ENCODE measurements at places on chromosomes 12 and 14.
A peak's percentile ranks its signal among the peaks of the same experiment; 100 is the strongest.

- DNase-seq: no peak
These were observed 4.5 kb upstream of the MAGOHB start for GRCh38 chr12:10617863-10618262.

GRCh38 chr12:93563807-93564538 lies 8.5 kb upstream of the SOCS2 start:
- DNase-seq: no peak

DNA sequence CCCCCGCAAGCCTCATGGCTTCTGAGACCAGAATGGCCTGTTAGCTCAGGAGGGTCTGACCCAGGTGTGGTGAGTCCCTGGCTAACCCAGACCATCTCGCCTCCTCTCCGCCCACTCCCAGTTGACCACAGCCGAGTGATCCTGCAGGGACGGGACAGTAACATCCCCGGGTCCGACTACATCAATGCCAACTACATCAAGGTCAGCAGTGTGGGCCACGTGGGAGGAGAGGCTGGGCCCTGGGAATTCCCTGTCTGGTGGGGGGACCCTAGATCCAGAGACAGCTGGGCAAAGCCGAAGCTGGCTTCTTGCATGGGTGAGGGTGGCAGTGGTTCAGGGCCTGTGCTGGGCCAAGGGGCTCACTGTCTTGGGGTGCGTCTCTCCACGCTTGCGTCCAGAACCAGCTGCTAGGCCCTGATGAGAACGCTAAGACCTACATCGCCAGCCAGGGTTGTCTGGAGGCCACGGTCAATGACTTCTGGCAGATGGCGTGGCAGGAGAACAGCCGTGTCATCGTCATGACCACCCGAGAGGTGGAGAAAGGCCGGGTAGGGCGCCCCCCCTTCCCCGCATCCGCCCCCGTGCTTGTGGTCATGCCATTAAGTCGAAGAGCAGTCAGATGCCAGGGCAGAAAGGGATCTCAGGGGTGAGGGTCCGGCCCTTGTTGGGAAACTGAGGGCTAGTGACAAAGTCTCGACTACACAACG lies 5.0 kb downstream of the PTPN6 start:
- DNase-seq: no peak

- no peak for DNase-seq
These were observed 543.2 kb upstream of the TBX3 start for GRCh38 chr12:115227137-115227615.

DNA sequence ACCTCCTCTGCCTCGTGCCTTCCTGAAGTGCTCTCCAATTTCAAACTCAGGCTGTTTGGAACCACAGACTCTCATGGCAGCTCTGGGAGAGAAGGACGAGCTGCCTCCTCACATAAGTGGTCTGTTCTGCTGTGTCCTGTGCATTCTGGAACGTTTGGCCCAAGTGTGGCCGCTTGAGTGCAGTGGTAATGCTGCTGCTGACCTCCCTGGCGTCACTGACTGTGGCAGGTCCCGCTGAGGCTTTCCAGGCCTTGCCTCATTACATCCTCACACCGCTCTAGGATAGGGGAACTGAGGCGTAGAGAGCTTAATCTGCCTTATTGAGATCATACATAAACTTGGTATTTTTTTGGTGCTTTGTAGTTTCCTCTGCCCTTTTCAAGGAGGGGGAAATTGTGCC lies 14.2 kb downstream of the CCDC92 start:
- no peak for DNase-seq

DNA sequence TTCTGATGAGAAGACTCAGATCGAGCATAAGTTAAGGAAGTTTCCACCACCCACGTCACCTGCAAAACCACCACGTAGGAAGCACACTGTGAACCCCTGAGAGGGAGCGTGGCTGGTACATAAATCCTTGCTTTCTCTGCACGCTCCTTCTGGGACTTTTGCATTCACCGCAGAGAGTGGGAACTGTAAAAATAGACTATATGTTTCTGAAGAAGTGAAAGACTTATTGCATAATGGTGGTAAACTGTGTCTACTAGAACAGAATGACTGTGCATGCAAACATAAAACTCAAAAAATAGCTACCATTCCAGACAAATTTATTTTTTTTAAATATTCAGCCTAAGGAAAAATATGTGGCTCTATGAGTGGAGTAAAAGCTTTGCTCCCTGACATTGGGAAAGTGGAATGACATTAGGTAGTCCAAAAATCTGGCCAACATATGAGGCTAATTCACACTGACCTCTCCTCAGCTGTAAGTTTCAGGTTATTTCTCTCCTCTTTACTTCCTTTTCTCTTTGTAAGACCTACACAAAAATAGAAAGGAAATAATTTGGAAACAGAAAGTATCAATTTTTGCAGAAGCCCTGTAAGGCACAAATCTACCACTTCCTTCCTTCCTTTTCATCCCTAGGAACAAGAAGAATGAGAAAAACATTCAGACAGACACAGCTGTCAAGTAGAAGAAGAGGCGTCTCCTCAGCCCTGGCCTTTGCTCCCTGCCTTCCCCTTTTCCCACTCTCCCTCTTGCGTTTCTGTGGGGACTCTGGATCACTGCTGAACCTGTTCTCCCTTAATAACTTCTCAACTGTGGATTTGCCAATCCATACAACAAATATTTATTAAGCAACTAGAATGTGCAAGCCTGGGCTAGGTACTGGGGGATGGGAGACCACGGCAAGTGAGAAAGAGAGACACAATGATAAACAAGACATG lies 264.3 kb upstream of the FOXN3 start:
- peak; percentile 74 for DNase-seq

All from SIG-M5 (cell line).